Hypothalamus (tissue), 51 donors: ENCODE measurements at places on chromosomes 2 and 18.

- no peak for DNase-seq
Measured at GRCh38 chr2:162092008-162092390, 18.0 kb upstream of the DPP4 start.

DNA sequence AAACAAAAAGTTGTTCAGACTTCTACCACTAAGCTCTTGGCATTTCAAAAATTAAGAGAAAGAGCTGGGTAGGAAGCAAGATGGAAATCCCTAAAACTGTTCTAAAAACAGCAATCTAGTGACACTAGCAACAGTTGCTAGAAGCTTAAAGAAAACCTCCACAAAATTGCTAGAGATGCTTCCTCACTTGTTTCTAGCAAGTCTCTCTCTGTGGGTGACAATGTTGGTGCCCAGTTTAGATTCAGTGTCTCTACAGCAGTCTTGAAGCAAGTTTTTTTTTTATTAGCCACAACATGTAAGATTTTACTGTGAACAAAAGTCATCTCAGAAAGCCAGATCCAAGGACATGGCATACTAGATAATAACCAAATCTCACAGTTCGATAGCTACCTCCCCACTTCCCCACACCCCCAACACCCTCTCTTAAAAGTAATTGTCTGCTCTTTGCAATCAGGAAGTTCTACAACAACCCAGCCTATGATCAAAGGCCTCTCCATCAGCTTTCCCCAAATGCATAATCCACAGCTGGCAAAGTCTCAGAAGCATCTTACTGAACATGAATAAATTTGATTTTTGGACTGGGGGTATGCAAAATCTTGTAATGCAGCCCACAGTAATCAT, 70.0 kb downstream of the ANKRD44 start:
- DNase-seq = no peak

DNA sequence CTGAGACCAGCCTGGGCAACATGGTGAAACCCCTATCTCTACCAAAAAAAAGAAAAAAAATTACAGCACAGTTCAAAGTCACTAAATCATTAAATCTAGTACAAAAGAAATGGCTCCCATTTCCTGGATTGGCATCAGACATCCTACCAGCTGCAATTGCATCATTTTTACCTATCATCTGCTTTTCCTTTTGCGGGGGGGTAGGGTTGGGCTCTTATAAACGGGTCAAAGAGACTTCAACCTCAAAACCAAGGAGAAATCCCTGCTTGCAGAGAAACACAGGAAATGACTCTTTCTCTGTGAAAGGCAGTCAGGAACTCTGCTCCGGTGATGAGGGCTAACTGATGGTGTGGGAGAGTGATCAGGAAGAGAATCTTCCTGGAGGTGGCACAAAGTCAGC, 45.3 kb upstream of the RFX8 start:
- no peak for DNase-seq

- no peak for DNase-seq
Measured at GRCh38 chr2:210226223-210226622, 976 bp upstream of the ACADL start.

DNA sequence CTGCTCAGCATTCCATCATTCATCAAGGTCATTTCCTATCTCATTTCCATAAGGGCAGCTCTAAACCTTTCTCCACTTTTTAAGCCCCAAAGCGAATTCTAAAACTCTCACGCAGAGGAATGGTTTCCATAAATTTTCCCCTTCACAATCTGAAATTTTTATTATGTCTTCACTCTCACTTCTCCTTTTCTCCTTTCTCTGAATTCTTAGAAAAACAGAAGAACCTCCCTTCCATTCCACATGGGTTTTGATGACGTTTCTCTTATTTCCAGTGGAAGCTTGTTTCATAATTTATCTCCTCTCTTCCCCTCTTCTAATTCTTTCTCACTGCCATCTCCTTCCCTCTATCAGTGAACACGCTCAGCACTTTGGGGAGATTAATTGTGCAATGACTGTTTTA, 97.3 kb downstream of the SPATS2L start:
- DNase-seq = no peak

DNA sequence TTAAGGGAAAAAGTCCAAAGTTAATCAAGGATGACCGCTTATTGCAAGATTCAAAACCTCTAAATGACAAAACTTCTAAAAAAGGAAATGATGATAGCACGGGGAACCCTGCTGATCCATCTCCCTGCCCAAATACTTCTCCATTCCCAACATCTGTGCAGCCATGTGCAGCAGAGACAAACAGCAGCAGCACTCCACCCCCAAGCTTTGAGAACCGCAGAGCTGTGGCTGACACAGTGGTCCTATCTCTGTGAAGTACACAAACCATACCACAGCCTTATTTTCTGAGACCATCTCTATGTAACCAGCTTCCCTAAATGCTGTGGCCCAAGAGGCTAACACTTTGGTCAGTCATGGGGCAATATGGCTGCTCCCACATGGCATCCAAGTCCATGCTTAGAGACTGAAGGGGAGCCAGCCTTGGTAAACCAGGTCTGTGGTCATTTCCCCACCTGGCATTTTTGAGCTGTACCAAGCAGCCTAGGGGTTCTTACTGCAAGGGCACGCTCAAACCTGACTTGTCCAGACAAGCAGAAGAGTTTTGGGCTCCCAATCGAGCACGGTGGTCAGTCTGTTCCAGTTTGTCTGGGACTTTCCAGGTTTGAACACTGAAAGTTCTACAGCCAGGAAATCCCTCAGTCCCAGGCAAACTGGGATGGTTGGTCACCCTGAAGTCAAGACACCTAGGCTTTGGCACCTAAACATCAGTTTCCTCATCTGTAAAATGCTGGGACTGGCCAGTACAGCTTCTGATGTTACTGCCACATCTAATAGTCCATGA, 17.1 kb upstream of the NFE2L2 start:
- no peak for DNase-seq
